ENCODE measurements at places on chromosomes 1 and 21.

GRCh38 chr1:51131185-51131584 lies 29.2 kb downstream of the C1orf185 start:
- DNase-seq: no peak

DNA sequence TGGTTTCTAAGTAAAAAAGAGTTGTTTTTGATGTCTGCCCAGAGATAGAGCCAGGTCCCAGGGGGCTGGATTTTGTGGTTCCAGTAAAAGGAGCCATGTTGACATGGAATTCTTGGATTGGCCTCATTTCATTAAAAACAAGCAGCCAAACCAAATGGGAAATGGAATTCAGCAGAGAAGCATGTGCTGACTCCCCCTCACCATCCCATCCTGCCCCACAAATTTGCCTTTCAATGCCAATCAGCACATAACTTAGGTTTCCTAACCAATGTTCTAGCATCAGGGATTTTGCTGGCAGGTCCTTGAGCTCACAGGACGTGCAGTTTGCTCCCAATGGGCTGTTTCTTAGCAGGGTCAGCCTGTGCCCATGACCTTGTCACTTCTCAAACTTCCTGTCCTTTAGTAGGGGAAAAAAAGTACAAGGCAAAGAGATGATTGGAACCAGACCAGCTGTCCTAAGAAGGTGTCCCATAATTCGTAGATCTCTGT lies 101.5 kb upstream of the GADD45A start:
- no peak for DNase-seq

DNA sequence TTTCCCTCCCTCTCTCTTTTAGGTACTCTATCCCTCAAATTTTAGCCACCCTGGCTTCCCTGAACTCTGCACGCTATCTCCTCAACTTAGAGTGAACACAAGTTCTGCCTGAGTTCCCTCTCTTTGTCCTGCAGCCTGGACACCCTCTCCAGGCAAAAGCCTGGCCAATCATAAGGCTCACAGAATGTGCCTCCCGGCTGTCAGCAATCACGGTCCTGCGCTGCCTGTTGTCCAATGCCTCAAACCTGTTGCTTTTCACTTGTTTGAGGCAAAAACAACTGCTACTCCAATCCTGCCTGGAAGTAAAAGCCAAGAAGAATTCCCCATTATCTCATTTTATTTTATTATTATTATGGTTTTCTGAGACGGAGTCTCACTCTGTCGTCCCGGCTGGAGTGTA lies 66.1 kb downstream of the LGR6 start:
- DNase-seq: no peak

GRCh38 chr1:2861988-2862813 lies 60.7 kb upstream of the TTC34 start:
- no peak for DNase-seq

DNA sequence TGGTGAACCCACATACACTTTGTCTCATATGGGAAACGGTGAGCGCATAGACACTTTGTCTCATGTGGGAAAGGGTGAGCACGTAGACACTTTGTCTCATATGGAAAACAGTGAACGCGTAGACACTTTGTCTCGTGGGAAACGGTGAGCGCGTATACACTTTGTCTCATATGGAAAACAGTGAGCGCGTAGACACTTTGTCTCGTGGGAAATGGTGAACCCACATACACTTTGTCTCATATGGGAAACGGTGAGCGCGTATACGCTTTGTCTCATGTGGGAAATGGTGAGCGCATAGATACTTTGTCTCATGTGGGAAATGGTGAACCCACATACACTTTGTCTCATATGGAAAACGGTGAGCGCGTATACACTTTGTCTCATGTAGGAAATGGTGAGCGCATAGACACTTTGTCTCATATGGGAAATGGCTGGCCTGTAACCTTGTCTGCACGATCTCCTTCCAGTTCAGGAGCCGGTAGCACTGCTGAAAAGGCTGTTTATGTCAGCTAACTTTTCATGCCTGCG lies 50.7 kb upstream of the TRAPPC10 start:
- no peak for DNase-seq

GRCh38 chr1:107116306-107116790 lies 24.5 kb upstream of the NTNG1 start:
- no peak for DNase-seq

DNA sequence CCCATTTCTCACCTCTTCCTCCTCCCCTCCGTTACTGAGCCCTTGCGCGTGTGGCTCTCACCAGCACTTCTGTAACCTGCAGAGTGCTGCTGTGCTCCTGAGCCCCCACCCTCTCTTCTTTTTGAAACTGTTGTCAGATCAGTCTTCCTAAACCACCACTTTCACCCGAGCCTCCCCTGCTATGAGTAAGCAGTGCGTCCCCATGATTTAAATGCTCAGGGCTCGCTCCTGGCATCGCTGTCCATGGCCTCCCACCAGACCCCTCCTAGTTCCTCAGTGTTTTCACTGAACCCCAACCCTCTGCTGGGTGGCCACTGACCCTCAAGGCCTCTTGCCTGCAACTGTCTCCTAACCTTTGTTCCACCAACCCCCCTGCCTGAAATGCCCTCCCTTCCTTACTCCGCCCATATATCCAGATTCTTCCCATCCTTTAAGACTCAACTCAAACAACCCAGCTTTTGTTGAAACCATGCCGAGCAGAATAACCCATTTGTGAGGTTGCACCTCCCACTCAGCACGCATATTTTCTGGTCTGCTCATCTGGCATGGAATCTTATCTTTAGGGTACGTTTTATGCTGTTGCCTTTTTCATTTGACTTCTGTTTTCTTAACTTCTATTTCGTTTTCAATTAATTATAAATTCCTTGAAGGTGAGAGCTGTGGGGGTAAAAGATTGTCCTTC lies 64.5 kb upstream of the FAM3B start:
- DNase-seq: peak; percentile 54

GRCh38 chr1:64691626-64692025 lies 53.2 kb upstream of the RAVER2 start:
- DNase-seq: no peak

- no peak for DNase-seq
Measured at GRCh38 chr1:79554688-79555087, 548.2 kb upstream of the ADGRL4 start.

GRCh38 chr21:32320059-32320458 lies 21.4 kb downstream of the MRAP start:
- DNase-seq: no peak

DNA sequence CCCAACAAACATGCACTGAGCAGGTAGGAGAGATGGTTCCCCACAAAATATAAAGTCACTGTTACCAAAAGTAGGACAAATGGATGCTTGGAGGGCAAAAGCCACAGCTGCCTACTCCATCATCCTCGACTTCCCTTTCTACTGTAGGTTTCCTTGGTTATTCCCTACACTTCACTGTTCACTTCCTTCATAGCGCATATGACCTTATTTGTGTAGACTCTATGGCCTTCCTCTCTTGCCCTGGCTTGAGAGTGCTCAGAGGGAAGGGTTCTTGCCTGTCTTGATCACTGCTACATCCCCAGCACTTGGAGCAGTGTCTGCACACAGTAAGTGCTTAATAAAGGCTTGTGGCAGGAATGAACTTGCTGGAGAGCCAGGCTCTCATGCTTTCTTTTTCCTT lies 14.6 kb upstream of the TRNP1 start:
- no peak for DNase-seq

DNA sequence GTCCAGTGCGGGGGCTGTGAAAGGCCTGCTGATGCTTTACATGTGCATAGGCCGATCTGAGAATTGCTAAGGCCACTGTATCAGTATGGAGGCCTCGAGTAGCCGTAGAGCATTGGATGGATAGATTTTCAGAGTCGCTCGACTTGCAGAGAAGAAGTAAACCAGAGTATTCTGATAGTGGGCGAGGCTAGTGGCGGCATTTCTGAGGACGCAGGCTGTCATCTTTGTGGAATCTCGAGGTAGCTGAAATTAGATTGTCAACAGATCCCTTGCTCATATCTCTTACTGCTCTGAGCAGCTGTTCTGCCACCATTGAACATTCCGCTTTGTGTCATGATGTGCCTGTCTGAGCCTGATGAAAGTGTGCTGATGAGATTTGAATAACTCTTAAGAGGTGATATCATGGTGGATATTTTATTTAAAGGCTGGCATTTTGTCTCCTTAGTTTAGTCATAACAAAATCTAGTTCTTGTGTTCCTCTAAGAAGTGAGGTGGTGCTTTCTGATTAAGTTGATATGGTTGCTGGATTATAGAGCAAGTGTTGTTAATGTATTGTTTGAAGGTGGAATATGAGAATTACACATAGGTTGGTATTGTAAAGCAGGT lies 1.5 kb downstream of the KIF1B start:
- no peak for DNase-seq

DNA sequence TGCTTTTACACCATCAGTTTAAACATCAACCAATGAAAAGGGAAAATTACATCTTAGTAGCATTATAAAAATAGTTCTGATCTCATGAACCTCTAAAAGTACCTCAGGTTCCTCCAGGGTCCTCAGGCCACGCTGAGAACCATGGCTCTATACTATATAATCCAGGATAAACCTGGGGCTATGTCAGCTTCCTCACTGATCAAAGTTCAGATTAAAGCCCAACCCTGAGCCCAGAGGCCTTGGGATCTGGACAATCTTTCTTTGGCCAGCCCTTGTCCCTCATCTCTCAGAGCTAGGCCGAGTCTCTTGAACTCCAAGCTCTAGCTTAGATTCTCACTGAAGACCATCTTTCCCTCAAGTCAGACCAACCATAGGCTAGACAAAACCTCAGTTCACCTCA lies 168.3 kb downstream of the PLPP3 start:
- DNase-seq: no peak

DNA sequence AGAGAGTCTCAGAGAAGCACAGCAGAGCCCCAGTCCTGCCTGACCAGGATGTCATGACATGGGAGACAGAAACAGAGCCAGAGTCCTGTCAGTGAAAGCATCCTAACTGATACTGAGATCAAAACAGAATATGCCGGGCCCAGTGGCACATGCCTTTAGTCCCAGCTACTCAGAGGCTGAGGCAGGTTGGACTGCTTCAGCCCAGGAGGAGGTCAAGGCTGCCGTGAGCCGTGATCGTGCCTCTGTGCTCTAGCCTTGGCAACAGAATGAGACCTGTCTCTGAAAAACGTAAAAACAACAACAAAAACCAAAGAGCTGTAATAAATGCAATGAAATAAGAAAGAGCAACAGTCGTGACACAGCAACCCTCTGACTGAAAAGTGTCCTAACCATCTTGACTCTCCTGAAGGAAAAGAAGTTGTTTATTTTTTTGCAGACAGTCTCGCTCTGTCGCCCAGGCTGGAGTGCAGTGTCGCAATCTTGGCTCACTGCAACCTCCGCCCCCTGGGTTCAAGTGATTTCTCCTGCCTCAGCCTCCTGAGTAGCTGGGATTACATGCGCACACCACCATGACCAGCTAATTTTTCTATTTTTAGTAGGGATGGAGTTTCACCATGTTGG lies 189.2 kb downstream of the SLC45A1 start:
- DNase-seq: no peak

All from vagina (tissue), 2 donors.